ENCODE measurements at places on chromosomes 3 and 15. TPM values are rescaled to one million over a fixed set of nuclear protein-coding genes. Genes with fewer than 3 reads are reported as not detected.

DNA sequence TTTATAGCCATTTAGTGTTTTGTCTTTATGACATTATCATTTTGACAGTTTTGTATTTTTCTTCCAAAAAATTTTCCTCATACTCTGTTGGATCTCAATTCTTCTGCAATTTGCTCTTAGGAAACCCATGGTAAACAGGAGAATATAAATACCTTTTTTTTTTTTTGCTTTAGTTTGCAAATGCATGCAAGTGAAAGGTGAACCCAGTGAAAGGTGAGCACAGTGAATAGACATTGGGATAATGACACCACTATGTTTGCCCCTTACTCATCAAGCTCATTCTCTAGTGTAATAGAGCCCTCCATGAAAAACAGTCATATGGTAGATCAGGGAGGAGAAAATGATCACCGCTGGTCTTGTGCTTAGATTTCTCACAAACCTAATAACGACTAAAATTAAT, 59.0 kb upstream of the TRPC1 start:
- no peaks in the 10 kb centered on the region for H3K27me3 ChIP-seq
- DNase-seq: no peak
- no peaks in the 10 kb centered on the region for H3K36me3 ChIP-seq
- H3K27ac ChIP-seq: no peak overlapping the region
- H3K4me3 ChIP-seq: no peak overlapping the region
- no peaks in the 10 kb centered on the region for H3K4me1 ChIP-seq

DNA sequence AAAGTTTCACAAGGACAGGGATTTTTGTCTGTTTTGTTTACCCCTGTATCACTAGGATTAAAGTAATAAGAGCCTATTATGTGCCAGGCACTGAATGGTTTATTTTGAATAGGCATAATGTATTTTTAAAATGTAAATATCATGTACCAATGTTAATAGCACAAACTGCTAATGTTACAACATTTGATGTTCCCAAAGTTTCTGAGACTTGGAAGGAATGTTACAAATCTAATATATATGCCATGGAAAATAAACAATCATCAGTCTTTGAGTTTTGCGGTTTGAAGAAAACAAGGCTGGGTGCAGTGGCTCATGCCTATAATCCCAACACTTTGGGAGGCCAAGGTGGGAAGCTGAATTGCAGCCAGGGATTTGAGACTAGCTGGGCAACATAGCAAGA, 159.4 kb downstream of the CDIN1 start:
- H3K4me3 ChIP-seq: no peak overlapping the region
- no peak overlapping the region for H3K27ac ChIP-seq
- H3K36me3 ChIP-seq: no peaks in the 10 kb centered on the region
- H3K27me3 ChIP-seq: no peaks in the 10 kb centered on the region

STAB1 gene
- 133 TPM for total RNA-seq

LRRN1 gene
- total RNA-seq: 2.0 TPM

SERPINI2 gene
- total RNA-seq: 2.3 TPM

DNA sequence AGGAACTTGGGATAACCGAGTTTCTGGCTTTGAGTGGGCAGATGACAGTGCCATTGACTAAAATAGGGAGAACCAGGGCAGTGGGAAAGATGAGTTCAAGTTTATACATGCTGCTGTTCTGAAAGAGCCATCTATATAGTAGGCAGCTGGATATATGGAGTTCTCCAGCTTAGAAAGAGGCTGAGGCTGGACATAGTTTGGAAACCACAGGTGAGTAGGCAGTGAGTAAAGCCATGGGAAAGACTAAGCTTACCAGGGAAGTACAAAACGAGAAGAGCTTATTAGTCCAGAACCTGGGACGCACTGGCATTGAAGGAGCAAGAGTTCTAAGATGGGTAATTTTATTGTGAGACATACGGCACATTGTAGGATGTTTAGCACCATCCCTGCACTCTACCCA, 54.2 kb downstream of the MSL2 start:
- peak overlapping the region; percentile 22 for H3K27ac ChIP-seq
- H3K4me1 ChIP-seq: peaks cover 16% of the 10 kb centered on the region
- no peak for DNase-seq
- H3K36me3 ChIP-seq: peaks cover 11% of the 10 kb centered on the region

APOD gene
- total RNA-seq: 91.6 TPM

DNA sequence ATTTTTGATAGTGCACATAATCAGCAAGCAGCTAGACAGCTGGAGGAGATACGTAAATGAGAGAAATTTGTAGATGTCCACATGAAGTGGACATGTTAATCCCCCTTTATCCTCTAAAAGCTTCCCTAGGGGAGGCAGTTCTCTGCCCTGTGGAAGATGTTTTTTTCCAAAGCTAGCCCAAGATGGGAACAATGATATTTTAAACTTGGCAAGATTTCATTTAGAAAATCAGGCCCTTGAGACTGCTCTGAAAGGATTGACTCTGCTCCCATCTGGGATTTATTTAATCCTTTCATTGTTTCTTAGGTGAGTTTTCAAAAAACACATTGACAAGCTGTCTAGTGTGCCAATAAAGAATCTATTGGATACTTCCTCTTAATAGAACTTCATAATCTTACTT, 92.0 kb downstream of the SYNPR start:
- no peaks in the 10 kb centered on the region for H3K36me3 ChIP-seq
- no peak for DNase-seq
- no peak overlapping the region for H3K4me3 ChIP-seq
- no peak overlapping the region for H3K27ac ChIP-seq

DNA sequence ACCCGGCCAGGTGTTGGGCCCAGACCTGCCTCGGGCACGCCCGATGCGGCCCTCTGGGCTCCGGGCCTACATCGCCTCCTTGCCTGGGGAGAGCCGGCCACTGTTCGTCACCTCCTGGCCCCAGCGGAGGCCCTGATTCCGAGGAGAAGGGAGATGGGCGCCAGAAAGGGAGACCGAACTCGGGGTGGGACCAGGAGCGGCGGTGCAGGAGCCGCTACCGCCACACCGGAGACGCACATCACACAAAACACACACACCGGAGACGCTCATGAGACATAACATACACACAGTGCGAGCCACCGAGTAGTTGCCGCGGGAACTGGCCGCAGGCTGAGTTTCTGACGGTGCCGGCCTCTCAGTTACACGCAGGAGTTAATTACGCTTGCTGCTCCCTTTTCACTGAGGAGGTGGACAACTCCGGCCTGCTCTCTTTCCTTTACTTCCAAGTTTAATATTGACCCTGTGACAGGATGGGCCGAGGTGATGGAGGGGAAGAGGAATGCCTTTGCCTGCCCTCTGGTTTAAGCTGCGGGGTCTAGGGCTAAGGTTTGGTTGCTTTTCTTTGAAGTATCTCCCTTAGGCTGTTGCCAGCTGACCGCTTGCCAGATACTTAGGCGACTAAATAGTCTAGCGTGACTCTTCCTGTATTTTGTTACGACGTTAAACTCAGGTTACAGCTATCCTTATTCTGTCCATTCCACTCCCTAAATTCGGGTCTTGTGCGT, 570 bp downstream of the PCNP start:
- peak overlapping the region; percentile 80 for H3K4me3 ChIP-seq
- DNase-seq: peak; percentile 62
- peaks cover 53% of the 10 kb centered on the region for H3K4me1 ChIP-seq
- no peaks in the 10 kb centered on the region for H3K27me3 ChIP-seq
- H3K27ac ChIP-seq: peak overlapping the region; percentile 99

SCN11A gene
- 0.27 TPM for total RNA-seq

HES1 gene
- total RNA-seq: 29.5 TPM

SI gene
- total RNA-seq: not detected

GRCh38 chr3:103403191-103403590, 968.4 kb downstream of the ZPLD1 start:
- no peak overlapping the region for H3K4me3 ChIP-seq
- DNase-seq: no peak
- no peak overlapping the region for H3K27ac ChIP-seq
- H3K36me3 ChIP-seq: no peaks in the 10 kb centered on the region

GRCh38 chr3:188822411-188822810, 349.4 kb upstream of the TPRG1 start:
- no peak for DNase-seq
- H3K4me3 ChIP-seq: no peak overlapping the region
- H3K4me1 ChIP-seq: peaks cover 42% of the 10 kb centered on the region
- H3K27ac ChIP-seq: peak overlapping the region; percentile 22
- no peaks in the 10 kb centered on the region for H3K36me3 ChIP-seq

- peak overlapping the region; percentile 96 for H3K4me3 ChIP-seq
- peaks cover 8% of the 10 kb centered on the region for H3K36me3 ChIP-seq
- peak; percentile 74 for DNase-seq
- peak overlapping the region; percentile 93 for H3K27ac ChIP-seq
- peaks cover 67% of the 10 kb centered on the region for H3K4me1 ChIP-seq
Measured at GRCh38 chr3:53161450-53161819, 426 bp downstream of the PRKCD start.

- no peak overlapping the region for H3K4me3 ChIP-seq
- H3K27ac ChIP-seq: no peak overlapping the region
- H3K27me3 ChIP-seq: no peaks in the 10 kb centered on the region
- peaks cover 16% of the 10 kb centered on the region for H3K4me1 ChIP-seq
Measured at GRCh38 chr3:177443469-177443868, 246.2 kb upstream of the TBL1XR1 start.

DNA sequence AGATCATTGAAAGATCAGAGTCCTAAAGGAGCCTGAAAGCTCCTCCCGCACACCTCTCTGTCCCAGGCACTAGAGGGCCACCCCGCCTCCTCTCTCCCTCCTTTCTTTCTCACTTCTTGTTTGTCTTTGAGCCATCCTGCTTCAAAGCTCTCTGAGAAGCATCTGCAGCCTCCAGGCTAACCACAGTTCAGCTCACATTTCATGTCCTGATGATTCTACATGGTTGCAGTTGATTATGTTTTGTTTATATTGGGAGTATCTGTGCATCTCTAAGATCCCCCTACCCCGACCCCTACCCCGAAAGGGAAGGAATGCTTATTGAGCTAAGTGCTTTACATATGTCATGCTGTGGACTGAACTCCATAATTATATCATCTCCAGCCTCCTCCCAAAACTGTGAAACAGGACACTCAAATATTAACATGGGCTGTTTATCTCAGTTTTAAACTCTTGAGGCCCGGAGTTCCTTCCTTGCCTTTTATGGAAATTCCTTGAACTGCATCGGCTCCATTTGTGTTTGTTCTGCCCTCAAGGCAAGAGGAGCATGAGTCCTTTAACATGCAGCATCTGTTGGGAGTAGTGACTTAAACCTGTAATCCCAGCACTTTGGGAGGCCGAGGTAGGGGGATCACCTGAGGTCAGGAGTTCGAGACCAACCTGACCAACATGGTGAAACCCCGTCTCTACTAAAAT, 30.9 kb downstream of the MGLL start:
- H3K27me3 ChIP-seq: no peaks in the 10 kb centered on the region
- no peak for DNase-seq
- no peak overlapping the region for H3K4me3 ChIP-seq

CXCR6 gene
- 4.3 TPM for total RNA-seq

- no peak overlapping the region for H3K4me3 ChIP-seq
- H3K27me3 ChIP-seq: no peaks in the 10 kb centered on the region
- peaks cover 21% of the 10 kb centered on the region for H3K36me3 ChIP-seq
- H3K27ac ChIP-seq: no peak overlapping the region
Measured at GRCh38 chr3:171122240-171122639, 95.7 kb upstream of the SLC2A2 start.

- H3K27me3 ChIP-seq: no peaks in the 10 kb centered on the region
- no peak for DNase-seq
- H3K27ac ChIP-seq: no peak overlapping the region
- H3K36me3 ChIP-seq: no peaks in the 10 kb centered on the region
- H3K4me3 ChIP-seq: no peak overlapping the region
- H3K4me1 ChIP-seq: no peaks in the 10 kb centered on the region
Measured at GRCh38 chr3:40602778-40603385, 78.1 kb downstream of the ZNF621 start.

DNA sequence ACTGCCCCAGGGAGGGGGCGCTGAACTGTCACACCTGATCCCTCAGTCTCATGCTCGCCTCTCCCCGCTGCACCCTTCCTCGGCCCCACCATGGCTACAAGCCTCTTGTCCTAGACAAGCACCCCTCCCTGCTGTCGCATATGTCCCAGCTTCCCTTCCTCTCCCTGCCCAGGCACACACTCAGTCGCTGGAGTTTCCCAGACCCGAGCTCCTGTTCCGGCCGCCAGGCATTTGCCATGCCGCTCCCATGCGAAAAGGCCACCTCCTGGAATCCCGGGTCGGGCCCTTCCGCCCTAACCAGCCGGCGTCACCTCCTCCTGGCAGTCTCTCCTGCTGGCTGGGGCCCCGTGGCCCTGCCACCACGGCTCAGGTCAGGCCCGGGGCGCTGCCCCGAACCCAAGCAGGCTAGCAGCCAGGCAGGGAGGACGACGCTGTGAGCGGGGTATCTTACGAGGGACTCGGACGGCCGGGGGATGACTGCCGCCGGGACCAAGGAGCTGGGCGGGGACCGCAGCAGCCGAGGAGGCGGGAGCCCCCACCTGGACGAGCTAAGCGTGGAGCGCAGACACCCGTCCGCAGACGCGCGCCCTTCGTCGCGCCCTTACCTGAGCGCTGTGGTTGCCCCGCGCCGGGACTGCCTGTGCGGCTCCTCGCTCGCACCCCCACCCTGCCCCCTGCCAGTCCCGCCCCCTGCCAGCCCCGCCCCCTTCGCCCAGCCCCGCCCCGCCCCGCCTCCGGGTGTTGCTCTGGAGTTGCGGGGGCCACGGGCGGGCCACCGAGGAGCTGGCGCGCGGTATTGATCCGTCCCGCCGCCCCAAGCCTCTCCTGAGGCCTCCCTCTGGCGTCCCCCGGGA, at the start of gene ALS2CL:
Gene ALS2CL, minus strand, starts transcription at position 642 of the 854 bp plus-strand sequence. CDS start 4,239 bp downstream, outside the sequence.
- H3K4me1 ChIP-seq: peaks cover 78% of the 10 kb centered on the region
- peak within 1 kb of the TSS; percentile 90 for H3K27ac ChIP-seq
- H3K4me3 ChIP-seq: peak within 1 kb of the TSS; percentile 81
- DNase-seq: peak; percentile 81
- peaks cover 6% of the 10 kb centered on the region for H3K36me3 ChIP-seq
- peaks cover 6% of the 10 kb centered on the region for H3K27me3 ChIP-seq

DNA sequence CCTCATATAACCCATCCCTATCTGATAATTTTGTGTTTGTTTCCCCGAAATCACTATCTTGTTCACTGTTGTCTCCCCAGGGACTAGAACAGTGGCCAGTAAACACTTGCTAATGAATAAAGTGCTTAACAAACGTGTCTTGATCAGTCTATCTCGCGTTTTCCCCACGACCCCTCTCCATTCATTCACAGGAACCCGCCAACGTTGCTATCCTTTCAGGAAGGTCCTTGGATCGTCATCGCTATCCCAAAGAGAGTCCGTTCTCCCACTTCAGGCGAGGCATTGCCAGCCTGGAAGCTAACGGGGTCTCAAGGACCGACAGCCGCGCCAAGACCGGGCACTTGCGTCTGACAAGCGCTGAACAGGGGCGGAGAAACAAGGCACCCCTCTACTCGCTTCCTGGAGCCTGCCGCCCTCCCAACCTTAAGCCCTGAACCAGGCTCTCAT, 344 bp downstream of the LINS1 start:
- H3K27me3 ChIP-seq: no peaks in the 10 kb centered on the region
- peak overlapping the region; percentile 83 for H3K27ac ChIP-seq
- peaks cover 32% of the 10 kb centered on the region for H3K4me1 ChIP-seq
- no peak for DNase-seq
- H3K36me3 ChIP-seq: peaks cover 13% of the 10 kb centered on the region

GRCh38 chr15:100308608-100309007, 33.2 kb downstream of the ADAMTS17 start:
- peaks cover 7% of the 10 kb centered on the region for H3K4me1 ChIP-seq
- no peak overlapping the region for H3K27ac ChIP-seq
- H3K36me3 ChIP-seq: no peaks in the 10 kb centered on the region
- DNase-seq: no peak

SLCO2A1 gene
- total RNA-seq: 204 TPM

- H3K36me3 ChIP-seq: peaks cover 49% of the 10 kb centered on the region
- peaks cover 7% of the 10 kb centered on the region for H3K4me1 ChIP-seq
Measured at GRCh38 chr15:59221511-59222505, 15.2 kb downstream of the LDHAL6B start.

Data from lower lobe of right lung (tissue), 2 donors.